ENCODE measurements at places on chromosomes 6 and 20. TPM values are rescaled to one million over a fixed set of nuclear protein-coding genes. Genes with fewer than 3 reads are reported as not detected.

DNA sequence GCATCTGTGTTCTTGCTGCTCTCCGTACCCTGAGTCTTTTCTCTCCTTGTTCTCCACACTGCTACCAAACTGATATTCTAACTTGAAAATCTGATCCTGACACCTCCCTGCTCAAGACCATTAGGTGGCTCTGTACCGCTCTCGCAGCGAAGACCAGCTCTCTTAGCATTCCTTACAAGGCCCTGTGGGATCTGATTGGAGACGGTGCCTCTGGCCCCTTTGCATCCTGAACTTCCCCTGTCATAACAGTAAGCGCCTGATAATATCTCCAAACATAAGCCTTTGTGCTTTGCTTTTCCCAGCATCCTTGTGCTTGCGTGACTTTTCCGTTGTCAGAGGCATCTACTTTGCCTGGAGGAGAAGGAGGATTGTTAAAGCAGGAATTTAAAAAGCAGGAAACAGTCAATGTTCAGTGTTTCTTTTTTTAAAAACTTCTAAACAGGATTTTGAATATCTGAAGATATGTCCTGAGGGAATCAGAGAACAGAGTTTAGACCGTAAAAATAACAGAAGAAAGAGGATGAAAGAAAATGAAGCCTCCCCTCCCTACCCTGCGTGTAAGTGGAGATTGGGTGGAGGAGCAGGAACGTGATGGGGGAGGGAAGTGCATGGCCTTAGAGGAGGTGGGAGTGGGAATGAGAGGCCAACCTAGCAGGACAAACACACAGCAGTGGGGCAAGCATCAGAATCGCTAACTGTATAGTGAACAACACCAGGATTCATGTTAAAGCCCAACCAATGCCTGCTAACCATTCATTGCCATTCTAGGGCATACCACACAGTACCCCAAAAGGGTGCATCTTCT lies 89.2 kb upstream of the STMND1 start:
- H3K36me3 ChIP-seq: no peaks in the 10 kb centered on the region
- DNase-seq: no peak
- no peak overlapping the region for H3K27ac ChIP-seq
- H3K4me3 ChIP-seq: no peak overlapping the region
- H3K27me3 ChIP-seq: no peaks in the 10 kb centered on the region

Gene MOG
- total RNA-seq: not detected

Gene SRSF12
- 0.28 TPM for total RNA-seq

DNA sequence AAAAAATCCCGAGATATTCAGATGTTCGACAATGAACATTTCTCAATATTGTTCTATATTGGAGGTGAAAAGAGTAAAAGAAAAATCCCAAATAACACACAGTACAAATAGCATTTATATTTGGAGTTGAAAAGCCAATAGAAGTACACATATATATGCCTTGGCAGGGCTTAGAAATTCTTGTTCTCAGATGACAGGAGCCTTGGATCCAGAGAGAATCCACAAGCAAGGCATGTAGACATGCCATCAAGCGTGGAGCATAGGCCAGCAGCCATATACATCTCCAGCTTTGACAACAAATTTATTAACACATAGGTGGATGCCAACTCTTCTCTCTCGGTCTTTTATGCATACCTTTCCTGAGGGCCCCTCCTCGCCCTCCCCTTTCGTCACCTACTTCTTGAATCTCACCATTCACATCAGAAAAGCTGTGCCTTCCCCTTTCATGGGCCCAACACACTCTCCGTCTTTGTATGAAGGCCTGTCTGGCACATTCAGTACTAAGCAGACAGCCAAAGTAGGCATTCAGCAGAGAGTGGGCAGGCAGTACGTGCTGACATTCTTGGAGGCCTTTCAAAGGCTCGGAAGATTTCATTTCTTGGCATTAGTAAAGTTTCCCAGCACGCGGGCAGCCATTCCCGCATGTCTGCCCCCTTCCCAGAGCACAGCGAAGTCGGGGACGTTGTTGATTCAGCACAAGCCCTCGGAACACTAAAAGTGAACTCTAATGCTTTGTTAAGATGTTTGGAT lies 18.2 kb downstream of the NEDD9 start:
- no peak overlapping the region for H3K4me3 ChIP-seq
- no peaks in the 10 kb centered on the region for H3K4me1 ChIP-seq
- no peak for DNase-seq
- H3K27me3 ChIP-seq: no peaks in the 10 kb centered on the region
- H3K27ac ChIP-seq: no peak overlapping the region

GRCh38 chr6:45132059-45132458 lies 196.1 kb upstream of the RUNX2 start:
- H3K4me1 ChIP-seq: no peaks in the 10 kb centered on the region
- no peak overlapping the region for H3K27ac ChIP-seq
- H3K27me3 ChIP-seq: no peaks in the 10 kb centered on the region
- DNase-seq: no peak
- H3K4me3 ChIP-seq: no peak overlapping the region
- no peaks in the 10 kb centered on the region for H3K36me3 ChIP-seq

Gene CST2
- not detected for total RNA-seq

GRCh38 chr6:43667245-43668150 lies 20.1 kb downstream of the MRPS18A start:
- peaks cover 9% of the 10 kb centered on the region for H3K4me1 ChIP-seq
- no peaks in the 10 kb centered on the region for H3K36me3 ChIP-seq
- no peak for DNase-seq
- H3K4me3 ChIP-seq: no peak overlapping the region

Gene LZTS3
- total RNA-seq: 5.2 TPM

Gene C6orf118
- not detected for total RNA-seq

Gene RNF182
- total RNA-seq: 22.2 TPM

- no peaks in the 10 kb centered on the region for H3K4me1 ChIP-seq
- H3K27me3 ChIP-seq: no peaks in the 10 kb centered on the region
- H3K4me3 ChIP-seq: no peak overlapping the region
- H3K27ac ChIP-seq: no peak overlapping the region
- no peaks in the 10 kb centered on the region for H3K36me3 ChIP-seq
Measured at GRCh38 chr20:42204109-42204660, 586.0 kb upstream of the CHD6 start.

Gene GRM1
- not detected for total RNA-seq

Gene MEP1A
- not detected for total RNA-seq

DNA sequence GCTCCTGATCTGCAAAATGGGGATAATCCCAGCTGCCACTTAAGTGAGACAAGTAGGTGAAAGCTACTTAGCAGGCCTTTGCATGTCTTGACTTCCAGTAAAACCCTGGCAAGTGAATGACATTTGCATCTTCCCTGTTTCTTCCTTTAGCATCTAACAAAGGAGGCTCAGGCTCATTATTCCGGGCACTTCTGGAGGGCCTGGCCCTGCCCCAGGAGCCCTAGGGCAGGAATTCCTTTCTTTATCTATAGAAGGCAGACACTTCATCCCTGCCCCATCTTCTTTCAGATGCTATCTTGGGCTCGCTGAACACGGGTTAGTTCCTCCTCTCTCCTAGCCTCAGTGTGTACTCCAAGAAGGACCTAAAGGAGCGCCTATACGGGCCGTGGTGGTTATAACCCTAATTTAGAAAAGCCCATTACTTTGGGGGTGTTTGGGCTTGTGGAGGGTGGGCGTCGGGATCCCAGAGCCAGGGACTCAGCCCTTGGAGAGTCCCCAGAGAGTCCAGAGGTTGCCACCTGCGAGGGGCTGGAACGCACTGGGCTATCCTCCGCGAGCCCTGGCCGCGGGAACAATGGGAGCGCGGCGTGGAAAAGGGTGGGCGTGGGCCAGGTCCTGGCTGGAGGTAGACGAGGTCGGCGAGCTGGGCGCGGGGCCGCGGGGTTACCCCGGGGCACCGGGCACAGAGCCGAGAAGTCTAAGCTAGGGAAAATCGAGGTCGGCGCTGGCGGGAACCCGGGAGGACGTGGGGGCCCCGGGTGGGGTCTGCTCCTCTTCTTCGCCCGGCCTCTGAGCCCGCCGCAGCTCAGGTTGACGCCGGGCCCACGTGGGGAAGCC lies 62.8 kb upstream of the EPB41L1 start:
- no peak overlapping the region for H3K27ac ChIP-seq
- H3K4me3 ChIP-seq: peak overlapping the region; percentile 27
- H3K4me1 ChIP-seq: no peaks in the 10 kb centered on the region

- H3K36me3 ChIP-seq: no peaks in the 10 kb centered on the region
- H3K27ac ChIP-seq: no peak overlapping the region
- H3K27me3 ChIP-seq: no peaks in the 10 kb centered on the region
- DNase-seq: no peak
- H3K4me1 ChIP-seq: no peaks in the 10 kb centered on the region
Measured at GRCh38 chr20:54043076-54043967, 27.1 kb downstream of the BCAS1 start.

DNA sequence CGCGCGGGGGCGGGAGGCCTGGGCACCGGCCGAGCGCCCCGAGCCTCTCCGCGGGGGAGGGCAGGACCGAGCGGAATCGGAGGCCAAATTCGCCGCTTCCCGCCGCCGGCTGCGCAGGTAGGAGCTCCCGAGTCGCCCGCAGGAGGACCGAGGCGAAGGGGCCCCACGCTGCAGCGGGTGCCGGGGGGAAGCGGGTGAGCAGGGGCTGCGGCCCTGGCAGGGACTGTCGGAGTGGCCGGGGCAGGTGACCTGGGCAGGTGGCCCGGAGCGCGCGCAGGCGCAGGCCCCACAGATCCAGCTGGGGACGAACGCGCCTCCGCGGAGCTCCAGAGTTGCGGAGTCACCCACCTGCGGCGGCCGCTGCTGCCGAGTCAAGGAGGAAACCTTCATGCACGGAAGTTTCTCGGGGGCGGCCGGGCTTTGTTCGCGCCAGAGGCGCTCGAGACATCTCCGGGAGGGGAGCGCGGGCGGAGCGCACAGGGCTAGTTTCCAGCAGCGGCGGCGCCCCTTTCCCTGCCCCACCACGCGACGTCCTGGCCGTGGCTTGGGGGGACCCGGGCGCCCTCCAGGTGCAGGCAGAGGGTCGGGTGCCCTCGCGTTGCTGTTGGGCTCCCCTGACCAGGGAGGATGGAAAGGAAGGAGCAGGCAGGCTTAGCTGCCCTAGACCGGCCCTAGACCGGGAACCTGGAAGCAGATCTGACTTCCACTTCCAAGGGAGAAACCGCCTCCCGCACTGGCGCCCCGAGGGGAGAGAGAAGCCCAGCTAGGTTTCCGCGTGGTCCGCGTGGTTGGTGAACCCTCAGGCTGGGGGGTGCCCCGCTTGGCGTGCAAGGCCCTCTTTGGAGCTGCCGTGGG lies 590 bp downstream of the SLCO4A1 start:
- peak overlapping the region; percentile 96 for H3K27ac ChIP-seq
- peak overlapping the region; percentile 80 for H3K4me3 ChIP-seq
- H3K36me3 ChIP-seq: no peaks in the 10 kb centered on the region
- H3K27me3 ChIP-seq: no peaks in the 10 kb centered on the region

Gene ERVFRD-1
- total RNA-seq: not detected
